ENCODE measurements at places on chromosomes 6 and 20.

- no peak for DNase-seq
Observed at GRCh38 chr6:154550779-154551178, 40.3 kb upstream of the CNKSR3 start.

DNA sequence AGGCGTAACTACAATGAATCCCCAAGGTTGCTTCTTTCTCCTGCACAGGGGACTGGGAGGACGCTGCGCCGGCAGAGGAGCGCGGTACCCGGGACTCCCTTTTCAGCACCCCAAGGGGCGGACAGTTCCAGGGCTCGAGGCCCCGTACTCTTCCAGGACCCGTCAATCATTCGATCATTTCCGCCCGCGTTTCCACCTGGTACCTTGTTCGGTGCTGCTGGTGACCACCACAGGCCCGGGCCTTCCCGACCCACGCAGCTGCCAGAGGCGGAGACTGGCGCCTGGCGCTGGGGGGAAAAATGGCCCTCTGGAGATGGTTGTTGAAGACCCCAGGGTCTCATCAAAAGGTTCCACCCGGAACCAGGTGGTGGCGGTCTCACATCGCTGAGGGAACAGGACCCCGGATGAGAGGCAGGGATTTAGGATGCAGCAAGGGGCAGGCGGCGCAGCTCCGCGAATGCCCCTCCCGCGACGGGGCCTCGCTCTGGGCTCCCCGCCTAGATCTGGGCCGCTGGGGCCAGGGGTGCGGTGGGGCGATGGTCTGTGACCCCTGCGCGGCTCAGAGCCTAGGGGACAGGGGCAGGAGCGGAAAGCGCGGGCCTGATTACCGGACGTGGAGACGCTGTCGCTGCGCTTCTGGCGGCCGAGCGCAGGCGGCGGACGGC, 744 bp downstream of the VSX1 start:
- DNase-seq = peak; percentile 43

DNA sequence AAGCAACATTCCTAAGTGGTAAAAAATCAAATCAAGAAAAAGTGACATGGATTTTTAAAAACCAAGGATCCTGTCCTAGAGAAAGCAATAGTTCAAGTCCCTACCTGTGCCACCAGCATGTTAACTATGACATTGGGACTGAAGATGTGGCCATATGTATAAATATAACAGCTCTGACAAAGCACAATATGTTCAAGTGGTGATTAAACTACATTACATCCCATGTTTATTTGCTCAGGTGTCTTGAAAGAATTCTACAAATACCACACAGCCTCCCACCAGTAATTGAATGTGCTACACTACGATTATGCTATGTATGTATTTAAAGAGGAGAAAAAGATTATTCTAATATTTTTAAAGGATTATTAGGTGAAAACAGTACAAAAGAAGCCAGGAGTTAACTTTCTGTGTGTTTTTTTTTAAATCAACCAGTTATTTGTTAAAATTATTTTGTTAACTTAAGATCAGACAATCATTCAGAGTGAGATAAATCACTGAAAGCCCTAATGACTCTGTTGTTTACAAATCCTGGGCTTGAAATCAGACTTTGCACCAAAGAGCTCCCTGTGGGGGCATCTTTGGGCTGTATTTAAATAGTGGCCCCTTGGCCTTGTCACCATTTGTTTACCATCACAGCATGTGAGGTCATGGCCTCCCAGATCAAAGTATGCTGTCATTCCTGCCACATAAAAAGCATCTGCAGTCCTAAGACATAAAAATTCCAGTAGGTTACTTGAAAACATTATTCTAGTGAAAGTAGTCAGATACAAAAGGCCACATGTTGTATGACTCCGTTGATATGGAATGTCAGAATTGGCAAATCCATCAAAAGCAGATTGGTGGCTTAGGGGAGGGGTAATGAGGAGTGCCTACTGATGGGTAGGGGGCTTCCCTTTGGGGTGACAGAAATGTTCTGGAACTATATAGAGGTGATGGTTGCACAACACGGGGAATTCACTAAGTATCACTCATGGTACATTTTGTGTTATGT, 17.1 kb downstream of the TTLL2 start:
- no peak for DNase-seq

DNA sequence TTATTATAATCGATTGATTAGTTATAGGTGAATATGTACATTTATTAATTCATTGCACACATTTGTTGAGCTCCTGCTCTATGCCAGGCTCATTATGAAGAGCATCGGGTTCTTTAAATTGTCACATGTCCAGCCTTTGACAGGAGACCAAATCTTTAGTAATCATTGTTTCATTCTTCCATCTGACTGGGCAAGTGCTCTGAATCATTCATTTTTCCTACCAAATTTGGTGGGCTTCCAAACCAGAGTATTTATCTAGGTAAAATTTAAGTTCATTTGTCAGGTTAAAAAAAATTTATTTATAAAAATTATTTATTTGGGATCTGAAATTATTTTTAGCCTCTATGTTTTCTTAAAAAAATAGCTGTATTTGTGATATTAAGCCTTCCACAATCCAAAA, 404.9 kb upstream of the MMS22L start:
- no peak for DNase-seq

- no peak for DNase-seq
Observed at GRCh38 chr20:43761386-43762340, 34.9 kb upstream of the GTSF1L start.

GRCh38 chr20:17878912-17879602, 89.5 kb downstream of the SNX5 start:
- DNase-seq = no peak

- DNase-seq = no peak
Observed at GRCh38 chr6:43235841-43236240, 6.6 kb upstream of the DNPH1 start.

DNA sequence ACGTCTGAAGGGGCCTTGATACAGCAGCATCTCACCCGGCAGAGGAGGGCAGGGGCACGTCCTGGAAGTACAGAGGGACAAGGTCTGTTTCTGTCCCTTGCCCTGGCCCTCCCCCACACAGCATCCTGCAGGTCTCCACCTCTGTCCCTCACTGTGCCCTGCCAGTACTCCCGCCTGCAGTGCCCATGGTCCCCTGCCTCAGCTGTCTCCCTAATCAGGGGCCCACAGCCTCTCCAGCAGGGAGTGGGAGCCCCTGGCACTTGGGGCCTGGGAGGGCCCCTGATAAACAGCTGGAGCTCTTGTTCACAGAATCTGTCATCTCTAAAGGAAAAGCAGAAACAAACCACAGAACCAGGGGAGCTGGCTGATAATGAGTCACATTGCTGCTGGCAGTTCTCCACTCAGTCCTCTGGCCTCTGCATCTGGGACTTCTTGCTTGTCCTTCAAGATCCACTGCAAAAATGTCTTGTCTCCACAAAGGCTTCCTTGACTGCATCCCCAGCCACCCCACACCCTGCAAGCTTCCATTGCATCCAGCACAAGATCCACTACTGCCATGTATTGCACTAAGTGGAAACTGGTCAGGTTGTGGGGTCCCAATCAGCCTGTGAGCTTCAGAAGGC, 33.2 kb upstream of the TAF8 start:
- DNase-seq = no peak

GRCh38 chr6:169428532-169428931, 174.9 kb upstream of the THBS2 start:
- no peak for DNase-seq

DNA sequence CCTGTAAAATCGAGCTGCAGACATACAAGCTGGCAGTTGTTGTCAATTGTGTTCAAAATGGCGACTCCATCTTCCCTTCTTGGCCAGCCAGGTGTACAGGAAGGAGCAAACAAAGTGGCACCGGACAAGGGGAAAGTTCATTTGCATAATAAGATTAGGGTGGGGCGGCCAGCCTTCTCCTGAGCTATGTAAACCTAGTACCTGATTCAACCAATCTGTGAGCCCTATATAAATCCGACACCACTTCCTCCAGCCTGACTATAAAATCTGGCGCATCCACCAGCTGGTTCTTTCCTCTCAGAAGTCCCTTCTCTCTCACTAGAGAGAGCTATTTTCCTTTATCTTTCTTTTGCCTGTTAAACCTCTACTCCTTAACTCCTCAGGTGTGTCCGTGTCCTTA, 8.1 kb upstream of the HBS1L start:
- DNase-seq = no peak

DNA sequence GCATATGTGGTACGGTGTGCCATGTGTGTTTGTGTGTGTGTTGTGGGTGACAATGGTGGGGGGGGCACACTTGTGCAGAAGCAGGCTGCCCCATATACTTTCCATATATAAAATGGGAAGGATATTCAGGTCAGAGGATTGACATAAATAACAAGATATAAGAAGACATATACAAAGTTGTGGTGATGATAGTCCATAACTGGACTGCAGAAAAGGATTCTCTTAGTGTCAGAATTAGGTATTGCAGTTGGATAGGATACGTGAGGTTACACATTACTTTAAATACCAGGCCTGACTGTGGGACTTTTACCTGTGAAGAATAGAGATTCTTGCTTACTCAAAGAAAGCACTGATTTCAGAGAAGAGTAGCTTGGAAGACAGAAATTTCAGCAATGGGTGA, 1260.3 kb downstream of the EPHA7 start:
- no peak for DNase-seq

GRCh38 chr6:117684749-117685148, 9.5 kb downstream of the NUS1 start:
- DNase-seq = no peak

DNA sequence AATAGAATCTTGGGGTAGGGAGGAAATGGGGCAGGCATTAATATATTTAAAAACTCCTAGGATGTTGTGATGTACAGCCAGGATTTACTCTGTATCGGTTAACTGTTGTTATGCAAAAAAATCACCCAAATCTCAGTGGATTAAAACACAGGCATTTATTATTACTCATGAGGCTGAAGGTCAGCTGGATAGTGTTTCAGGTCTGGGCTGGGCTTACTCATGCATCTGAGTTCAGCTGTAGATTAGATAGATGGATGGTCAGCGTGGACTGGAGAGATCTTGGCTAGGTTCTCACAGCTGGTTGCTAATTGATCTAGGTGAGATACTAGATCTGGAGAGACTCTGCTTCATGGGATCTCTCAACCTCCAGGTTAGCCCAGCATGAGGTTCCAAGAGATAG, 131.4 kb downstream of the BTBD3 start:
- DNase-seq = no peak

- DNase-seq = no peak
Observed at GRCh38 chr6:11675601-11676000, 103.0 kb downstream of the ADTRP start.

DNA sequence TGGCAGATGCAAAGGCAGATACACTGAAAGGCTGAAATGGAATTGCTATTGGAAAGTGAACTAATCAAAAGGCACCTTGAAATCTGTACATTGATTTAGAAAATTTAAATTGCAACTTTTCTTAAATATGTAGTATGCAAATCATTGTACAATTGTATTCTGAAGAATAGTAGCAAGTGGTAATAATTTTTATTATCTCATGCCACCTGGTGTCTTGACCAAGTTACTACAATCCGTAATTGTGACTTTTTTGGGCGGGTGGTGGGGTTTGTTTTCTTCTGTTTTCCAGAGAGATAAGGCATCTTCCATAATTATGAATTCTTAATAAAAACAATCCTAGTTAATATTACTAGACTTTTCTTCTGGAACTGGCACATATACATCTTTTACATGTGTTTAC, 12.5 kb upstream of the BCKDHB start:
- no peak for DNase-seq

- no peak for DNase-seq
Observed at GRCh38 chr6:116406678-116407345, 36.1 kb downstream of the DSE start.

DNA sequence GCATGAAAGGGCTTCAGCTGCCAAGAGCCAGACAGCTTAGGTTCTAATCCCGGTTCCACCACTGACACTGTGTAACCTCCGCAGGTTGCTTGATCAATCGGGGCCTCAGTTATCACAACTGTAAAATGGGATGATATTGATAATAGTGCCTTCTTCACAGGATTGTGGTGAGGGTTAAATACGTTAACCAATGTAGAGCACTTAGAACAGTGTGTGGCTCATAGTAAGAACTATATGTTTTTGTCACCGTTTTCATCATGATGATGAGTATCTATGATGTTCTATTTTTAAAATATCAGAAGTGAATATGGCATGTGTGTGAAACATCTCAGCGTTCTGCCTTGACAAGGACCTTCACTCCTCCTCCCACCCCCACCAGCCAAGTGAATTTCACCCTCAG, 10.3 kb upstream of the MAPK13 start:
- no peak for DNase-seq

- DNase-seq = no peak
Observed at GRCh38 chr20:36988494-36988966, 37.0 kb upstream of the SAMHD1 start.

- peak; percentile 28 for DNase-seq
Observed at GRCh38 chr6:6654599-6655575, 66.4 kb downstream of the LY86 start.

- DNase-seq = no peak
Observed at GRCh38 chr6:11770546-11771466, 7.8 kb downstream of the ADTRP start.

- no peak for DNase-seq
Observed at GRCh38 chr6:8054276-8054675, 9.9 kb downstream of the BLOC1S5 start.

DNA sequence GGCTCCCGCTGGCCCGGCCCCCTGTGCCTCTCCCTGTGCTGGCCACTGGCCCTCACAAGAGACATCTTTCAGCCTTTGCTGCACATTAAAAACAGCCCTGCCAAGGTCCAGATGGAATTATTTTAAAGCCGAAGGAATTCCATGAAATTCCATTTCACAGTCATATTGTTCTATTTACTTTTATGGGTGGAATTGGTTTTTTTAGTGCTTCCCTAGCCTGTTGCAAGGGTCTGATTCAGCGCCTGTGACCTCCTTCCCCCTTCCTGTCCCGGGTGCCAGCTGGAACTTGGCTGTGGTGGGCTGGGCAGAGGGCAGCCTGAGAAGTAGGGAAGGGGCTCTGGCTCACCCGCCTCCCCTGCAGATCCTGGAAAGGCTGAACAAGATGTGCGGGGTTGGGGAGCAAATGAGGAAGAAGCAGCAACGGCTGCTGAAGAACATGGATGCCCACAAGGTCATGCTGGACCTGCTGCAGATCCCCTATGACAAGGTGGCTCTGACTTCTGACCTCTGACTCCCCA, 34.3 kb downstream of the UQCC2 start:
- DNase-seq = no peak

GRCh38 chr6:137136065-137136464, 37.4 kb downstream of the IL22RA2 start:
- DNase-seq = no peak

- DNase-seq = no peak
Observed at GRCh38 chr6:7636151-7636550, 46.2 kb downstream of the SNRNP48 start.

DNA sequence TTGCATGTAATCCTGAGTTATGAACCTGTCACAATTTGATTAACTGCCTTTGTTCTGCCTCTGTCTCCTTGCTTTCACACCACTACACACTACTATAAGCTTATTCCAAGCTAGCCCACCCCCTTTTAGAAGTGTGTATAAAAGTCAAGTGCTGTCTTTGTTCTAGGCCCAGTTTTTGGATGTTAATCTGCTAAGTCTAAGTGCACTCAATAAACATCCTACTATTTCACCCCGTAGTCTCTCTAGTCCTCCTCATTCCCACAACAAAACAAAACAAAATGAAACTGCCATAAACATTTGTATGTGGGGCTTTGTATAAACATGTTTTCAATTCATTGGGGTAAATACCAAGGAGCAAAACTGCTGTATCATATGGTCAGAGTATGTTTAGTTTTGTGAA, 16.1 kb upstream of the SPACA1 start:
- no peak for DNase-seq

Data from stimulated activated CD4-positive, alpha-beta T cell treated with anti-CD3 and anti-CD28 coated beads, Interleukin-12 subunit alpha, Interleukin-12 subunit beta, amount 100 ng/mL, for 24 hours (primary cell).